ENCODE measurements at places on chromosomes 3 and 15.

DNA sequence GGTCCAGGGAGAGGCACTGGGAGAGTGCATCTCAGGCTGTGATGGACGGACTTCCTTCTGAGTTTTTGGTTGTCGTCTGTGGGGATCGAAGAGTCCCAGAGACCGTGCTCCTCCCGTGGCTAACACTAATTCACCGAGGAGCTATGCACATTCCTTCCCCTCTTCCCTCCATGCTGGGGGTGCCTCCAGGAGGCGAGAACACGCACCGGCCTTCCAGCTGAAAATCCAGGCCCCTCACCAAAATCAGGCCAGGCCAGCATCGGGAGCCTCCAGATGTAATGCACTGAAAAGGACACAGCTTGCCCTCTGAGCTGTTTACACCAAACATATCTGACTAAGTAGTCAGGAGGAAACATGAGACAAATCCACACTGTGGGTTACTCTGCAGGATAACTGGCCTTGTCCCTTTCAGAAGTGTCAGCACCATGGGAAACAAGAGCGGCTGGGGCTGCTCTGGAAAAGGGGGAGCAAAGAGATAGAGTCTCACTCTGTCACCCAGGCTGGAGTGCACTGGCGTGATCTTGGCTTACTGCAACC lies 5.5 kb downstream of the RNU5B-1 start:
- no peak for DNase-seq

- DNase-seq: no peak
These were observed 150.6 kb upstream of the UMPS start for GRCh38 chr3:124579641-124580040.

- no peak for DNase-seq
These were observed 31.2 kb downstream of the DPH6 start for GRCh38 chr15:35514759-35515158.

DNA sequence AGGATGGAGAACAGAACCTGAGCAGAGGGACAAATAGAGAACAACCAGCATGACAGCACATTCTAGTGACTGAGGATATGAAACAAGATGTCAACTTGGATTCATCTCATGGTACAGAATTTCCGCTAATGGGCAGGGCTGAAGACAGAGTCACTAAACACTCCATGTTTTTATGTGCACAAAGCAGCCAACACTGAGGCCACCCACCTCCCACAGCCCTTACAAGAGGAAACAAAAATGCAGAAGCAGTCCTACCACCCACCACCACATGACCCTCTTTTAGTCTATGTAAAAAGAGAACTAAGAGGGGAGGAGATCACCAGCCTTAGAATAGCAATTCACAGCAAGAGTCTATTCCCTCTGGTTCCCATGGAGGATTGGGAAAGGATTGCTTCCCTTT lies 131.4 kb upstream of the UBE2E2 start:
- DNase-seq: no peak

GRCh38 chr3:181896605-181897004 lies 184.9 kb downstream of the SOX2 start:
- DNase-seq: no peak

DNA sequence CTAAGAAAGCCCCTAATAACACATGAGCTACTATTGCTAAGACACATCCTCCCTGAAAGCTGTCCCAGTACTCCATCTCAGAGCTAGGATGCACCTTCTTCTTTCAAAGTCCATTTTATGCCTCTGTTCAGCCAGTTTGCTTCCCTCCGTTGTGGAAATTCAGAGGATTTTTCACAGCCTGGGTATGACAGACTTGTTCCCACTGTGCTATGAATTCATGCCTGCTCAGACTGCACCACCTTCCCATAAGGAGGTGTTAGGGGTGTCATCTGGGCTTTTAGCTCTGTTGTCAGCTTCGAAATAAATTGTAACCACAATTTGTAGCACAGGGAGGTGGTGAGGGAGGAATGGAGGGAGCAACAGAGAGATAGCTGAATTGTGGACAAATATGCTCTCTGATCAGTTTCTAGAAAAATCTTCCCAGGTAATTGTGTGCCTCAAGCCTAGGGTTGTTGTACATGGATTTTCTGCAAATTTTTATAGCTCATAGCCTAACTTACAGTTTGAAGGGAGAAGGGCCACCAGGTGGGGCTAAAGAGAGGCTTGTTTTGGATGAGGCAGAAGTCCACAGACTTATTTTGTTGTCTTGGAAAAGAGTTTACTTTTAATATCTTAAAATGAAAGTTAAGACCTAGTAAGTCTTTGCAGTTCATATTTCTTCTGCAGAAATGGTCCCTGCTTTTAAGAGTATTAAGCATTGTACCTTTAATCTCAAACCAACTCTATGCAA lies 462.0 kb downstream of the PDCD6IP start:
- DNase-seq: peak; percentile 63

GRCh38 chr3:152266221-152266995 lies 2.3 kb upstream of the MBNL1 start:
- DNase-seq: peak; percentile 15

DNA sequence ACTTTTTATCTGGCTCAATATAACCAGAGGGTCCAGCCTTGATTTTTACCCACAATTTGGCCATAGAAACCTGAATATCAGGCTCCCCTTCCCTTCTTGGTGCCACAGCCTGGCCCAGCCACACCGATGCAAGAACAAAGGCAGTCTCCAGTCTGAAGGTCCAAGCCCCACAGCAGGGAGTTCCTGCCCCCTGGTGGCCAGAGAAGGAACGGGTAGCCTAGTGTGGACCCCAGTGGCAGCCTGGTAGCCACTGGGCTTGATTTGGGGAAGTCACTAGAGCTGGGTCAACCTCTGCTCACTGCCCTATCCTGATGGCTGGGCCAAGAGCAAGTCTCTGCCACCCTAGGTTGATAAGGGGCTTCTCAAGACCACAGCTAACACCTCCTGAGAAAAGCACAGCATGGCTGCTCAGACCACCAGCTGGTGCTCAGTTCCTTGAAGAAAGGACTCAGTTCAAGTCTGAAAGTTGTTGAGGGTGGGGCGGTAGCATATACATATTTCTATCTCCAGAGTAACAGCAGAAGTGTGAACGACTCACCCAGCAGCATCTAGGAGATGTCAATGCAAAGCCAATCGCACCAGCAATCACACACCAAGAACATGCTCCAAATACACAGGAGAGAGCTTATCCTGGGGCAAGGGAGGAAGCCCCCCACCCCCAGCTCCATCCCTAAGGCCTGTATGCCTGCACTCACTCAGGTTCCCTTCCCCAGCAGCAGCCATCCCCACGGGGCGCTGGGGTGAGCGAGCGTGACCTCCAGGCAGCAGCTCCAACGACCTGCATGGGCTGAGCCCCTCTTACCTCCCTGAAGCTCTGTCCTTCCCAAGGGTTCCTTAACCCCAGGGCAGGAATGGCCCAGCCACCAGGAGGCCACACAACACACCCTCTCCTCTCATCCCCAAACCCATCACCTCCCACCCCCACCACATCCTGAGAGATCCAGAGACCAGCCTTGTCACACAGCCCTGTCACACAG lies 7.6 kb downstream of the PFKFB4 start:
- DNase-seq: peak; percentile 88

DNA sequence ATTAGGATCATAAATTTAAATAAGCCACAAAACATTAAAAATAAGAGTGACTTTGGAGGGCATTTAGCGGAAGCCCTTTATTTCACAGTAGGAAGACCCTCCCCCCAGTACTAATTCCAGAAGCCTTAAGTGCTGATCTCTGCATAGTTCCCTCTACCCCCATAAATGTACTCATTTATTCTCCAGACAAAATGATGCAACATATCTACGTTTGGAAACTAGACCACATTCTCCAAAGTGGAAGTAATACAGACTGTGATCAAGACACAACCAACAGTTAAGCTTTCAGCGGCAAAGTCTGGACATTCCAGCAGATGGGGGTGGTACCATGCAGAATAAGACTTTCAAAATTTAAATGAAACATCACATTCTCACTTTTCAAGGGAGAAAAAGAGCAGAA lies 44.8 kb upstream of the RPS17 start:
- DNase-seq: no peak

DNA sequence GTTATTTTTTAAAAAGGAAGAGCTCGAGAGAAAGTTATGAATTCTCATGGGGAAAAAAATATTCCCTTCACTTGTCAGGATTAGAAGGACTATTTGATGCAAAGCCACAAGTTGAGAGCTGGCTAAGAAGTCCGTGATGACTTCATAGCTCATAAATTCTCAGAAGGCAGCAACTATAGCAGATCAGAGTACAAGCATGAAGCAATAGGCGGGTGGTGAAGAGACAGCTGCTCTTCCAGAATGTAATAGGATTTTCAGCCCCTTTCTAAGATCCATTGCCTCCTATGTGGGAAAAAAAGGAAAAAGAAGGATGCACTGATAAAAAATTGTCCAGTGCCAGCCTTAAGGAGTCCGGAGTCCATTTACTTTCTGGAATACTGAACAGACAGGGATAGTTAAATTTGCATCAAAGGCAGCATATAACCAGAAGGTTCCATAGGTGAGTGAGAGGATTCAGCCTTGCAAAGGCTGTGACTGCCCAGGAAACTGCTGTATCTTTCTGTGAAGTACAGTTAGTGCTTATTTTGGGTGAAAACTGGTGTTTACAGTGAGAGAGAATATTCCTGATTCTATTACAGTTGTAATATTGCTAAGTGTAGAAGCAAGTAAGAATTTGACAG lies 929.5 kb upstream of the ALCAM start:
- DNase-seq: no peak

- no peak for DNase-seq
These were observed 79.3 kb upstream of the GMNC start for GRCh38 chr3:190941694-190942260.

GRCh38 chr15:73681063-73681462 lies 3.1 kb upstream of the CD276 start:
- DNase-seq: no peak

DNA sequence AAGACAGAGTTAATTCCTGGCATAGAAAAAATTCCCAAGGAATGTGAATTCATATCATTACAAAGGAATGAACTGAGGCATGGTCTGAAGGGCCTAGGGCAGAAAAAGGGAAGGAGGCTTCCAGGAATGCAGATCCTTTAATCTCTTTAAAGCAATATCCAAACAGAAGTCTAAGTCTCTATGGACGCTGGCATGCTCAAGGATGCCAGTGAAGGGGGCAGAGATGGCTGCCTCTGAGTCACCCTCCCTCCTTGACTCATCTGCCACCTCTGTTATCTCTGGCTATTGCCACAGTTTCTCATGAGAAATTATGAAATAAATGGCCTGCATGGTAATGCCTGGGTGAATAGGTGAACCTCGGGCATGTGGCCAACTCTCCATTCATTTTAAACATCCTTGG lies 96.3 kb upstream of the BCL6 start:
- DNase-seq: no peak

GRCh38 chr3:26345613-26346012 lies 277.0 kb upstream of the LRRC3B start:
- no peak for DNase-seq

- DNase-seq: no peak
These were observed 136.9 kb upstream of the CFAP20DC start for GRCh38 chr3:59186725-59187124.

DNA sequence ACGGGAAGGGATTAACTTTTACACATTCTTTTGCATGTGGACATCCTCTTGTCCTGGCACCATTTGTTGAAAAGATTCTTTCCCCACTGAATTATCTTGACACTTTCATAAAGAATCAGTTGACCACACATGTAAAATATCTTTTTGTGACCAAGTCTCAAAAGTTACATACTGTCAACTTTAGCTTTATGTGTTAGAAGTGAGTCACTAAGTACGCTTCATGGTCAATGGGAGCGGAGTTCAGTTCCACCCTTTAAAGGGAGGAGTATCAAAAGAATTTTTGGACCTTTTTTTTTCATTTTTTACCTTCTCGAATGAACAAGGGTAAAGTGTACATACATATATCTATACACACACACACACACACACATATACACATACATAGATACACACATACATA lies 35.4 kb downstream of the MAPK6 start:
- no peak for DNase-seq

DNA sequence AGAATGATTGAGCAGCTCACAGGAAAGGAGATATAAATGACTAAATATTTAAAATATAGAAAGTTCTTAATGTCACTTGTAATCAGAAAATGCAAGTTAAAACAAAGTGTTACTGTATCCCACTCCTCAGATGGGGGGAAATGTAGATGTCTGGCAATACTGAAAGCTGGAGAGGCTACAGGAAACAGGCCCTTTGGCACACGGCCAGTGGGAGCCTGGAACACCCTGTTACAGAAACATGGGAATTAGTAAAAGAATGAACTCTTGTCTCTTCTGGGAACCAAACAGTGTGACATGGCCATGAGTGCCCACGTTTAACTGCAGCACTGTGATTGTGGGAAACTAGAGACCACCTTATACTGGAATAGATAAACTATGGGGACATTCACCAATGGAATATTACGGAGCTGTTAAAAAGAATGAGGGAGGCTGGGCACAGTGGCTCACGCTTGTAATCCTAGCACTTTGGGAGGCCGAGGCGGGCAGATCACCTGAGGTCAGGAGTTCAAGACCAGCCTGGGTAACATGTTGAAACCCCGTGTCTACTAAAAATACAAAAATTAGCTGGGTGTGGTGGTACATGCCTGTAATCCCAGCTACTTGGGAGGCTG lies 50.2 kb downstream of the CDCP1 start:
- no peak for DNase-seq

DNA sequence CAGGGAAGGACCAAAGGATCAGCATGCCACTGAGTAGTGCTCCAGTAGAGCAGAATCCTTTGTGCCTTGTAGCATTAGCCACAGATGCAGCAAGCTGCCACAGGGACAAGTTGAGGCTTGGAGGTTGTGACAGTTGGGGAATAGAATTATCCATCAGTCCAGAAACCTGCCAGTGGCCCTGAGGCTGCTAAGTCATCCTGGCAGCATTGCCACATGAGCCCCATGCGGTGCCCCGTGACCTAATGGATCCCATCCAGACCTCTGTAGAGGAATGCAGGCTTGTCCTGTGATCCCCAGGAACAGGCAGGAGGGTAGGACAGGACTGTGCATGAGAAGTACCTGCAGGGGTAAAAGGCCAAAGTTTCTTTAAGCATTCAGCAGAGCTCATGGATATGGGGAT lies 51.7 kb downstream of the BOC start:
- DNase-seq: no peak

DNA sequence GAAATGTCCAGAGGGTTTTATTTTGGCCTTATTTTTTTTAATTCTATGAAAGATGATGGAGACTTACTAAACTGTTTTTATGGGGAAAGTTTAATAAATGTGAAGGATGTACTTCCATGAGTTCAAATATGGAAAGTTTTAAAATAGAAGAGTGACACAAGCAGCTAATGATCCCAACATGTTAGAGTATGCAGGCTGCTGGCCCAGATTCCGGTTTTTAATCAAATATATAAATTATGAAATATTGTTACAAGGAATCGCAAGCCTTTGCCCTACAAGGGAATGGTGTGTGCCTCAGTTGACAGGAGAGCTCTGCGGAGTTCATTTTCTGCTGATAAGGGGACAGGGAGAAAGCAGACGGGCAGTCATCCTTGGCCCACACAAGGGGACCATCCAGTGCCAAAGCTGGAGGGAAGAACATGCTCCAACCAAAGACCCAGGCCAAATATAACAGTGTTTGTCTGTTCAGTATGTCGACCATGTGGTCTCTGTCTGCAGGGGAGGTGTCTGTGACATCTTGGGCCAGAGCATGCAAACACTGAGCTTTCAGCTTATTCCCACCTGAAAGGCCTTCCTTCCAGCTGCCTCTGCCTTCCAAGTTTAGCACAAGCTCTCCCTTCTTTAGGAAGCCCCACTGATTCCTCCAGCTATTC lies 69.8 kb downstream of the SSUH2 start:
- no peak for DNase-seq

All from stimulated activated naive CD8-positive, alpha-beta T cell treated with anti-CD3 and anti-CD28 coated beads, Interleukin-15, Interleukin-2, amounts not matched to agents 100 U/mL and 50 U/mL, for 24 hours (primary cell).